ENCODE measurements at places on chromosomes 13 and 19.

- DNase-seq = no peak
Observed at GRCh38 chr13:111328574-111329410, 8.3 kb downstream of the TEX29 start.

GRCh38 chr19:943551-944170 is 17.8 kb downstream of the ARID3A start:
- DNase-seq = no peak

DNA sequence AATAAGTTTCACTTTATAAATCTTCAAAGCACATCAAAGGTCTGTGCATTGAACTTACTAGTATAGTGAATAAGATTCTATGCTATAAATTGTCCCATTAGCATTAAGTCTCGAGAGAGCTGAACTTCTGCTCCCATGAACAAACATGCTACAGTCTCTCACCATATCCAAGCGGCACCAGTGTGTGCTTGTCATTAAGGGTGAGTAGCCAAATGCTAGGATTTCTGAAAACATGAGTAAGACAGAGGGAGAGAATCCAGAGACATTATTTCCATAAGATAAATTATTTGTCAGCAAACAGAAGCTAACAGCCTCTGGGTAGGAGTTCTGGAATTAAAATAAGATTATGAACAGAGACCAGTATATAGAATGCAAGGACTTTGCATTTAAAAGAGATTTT is 2882.5 kb downstream of the PCDH9 start:
- peak; percentile 5 for DNase-seq

- no peak for DNase-seq
Observed at GRCh38 chr19:11486661-11487503, 6.0 kb upstream of the ELAVL3 start.

DNA sequence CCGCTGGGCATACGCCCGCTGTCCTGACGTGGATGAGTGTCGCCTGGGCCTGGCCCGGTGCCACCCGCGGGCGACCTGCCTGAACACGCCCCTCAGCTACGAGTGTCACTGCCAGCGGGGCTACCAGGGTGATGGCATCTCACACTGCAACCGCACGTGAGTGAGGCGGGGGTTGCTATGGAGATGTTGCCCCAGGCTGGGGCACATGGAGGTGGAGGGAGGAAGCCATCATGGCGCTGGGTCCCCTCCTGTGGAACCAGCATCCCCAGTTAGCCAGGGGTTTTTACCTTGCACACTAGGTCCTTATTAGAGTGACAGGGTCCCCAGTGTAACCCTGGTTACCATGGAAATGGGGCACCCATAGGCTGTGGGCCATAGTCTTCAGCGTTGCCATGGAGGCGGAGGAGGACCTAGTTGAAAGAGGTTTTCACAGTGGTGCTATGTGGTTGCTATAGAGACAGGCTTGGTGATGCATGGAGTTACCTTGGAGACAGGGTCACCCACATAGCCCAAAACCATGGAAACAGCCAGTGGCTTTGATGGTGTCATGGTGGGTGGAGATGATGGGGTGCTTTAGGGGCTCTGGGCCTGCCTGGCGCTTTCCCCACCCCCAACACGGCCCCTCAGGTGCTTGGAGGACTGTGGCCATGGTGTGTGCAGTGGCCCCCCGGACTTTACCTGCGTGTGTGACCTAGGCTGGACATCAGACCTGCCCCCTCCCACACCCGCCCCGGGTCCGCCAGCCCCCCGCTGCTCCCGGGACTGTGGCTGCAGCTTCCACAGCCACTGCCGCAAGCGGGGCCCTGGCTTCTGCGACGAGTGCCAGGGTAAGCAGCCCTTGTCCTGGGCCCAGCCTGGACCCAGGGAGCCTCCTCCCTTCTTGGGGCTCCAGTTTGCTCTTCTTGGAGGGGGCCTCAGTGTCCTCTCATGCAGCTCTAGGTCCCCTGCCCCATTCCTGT is 27.1 kb downstream of the MEGF8 start:
- DNase-seq = no peak

DNA sequence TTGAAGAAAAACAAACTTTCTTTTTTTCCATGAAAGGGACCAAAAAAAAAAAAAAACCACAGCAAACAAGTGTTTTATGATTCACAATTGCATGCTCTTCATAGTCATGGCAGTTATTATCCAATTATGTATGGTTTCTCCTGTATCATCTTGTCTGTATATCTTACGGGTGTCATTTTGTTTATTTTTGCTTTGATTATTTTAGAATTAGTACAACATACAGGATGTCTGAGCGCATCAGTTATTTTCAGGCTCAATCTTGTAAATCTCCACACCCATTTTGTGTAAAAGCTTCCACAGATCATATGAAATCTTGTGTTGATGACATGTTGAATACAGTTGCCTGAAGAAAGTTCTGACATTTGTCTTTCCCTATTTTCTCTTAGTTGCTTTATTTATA is 280.3 kb downstream of the KLF5 start:
- no peak for DNase-seq

- peak; percentile 18 for DNase-seq
Observed at GRCh38 chr13:46577696-46578589, 25.0 kb downstream of the LRCH1 start.

DNA sequence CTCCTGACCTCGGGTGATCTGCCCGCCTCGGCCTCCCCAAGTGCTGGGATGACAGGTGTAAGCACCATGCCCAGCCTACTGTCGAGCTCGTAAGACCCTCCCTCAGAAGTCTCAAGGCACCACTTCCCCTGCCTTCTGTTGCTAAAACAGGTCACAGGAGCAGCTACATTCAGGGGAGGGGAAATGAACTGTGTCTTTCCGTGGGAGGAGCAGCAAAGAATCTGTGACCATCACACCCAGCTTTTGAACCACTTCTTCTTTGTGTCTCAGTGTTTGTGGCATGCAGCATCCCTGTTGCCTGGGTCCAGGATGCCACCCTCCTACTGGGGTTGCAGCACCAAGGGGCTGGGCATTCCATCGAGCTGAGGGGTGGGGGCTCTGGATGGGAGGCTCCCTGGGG is 7.7 kb upstream of the CSNK1G2 start:
- no peak for DNase-seq

DNA sequence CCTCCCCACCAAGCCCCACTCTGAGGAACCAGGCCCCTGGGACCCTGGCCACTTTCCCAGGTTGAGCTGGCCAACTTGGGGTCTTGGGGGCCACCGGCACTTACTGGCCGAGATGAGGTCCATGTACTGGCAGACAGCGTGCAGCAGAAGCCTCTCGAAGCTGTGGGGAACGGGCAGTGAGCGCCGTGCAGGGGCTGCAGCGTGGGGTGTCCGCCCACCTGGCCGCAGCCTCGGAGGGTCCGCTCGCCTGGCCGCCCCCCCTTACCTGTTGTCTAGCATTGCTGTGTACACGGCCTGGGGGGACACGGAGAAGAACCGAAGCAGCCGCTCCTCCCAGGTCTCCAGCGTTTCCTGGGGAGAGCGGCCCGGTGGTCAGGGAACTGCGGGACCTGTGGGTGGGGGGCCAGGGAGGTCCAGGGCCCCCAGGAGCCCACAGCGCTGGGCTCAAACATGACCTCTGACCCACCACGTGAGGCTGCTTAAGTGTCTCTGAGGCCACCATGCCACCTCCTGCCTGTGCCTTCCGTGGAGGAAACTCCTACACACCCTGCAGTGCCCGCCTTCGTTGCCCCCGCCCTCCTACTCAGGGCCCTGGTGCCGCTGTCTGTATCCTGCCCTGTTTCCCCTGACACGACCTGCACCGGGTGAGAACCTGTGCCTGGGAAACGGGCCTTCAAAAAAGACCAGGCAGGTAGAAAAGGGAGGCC is 6.2 kb downstream of the RNU6-9 start:
- DNase-seq = no peak

- DNase-seq = no peak
Observed at GRCh38 chr19:661427-662196, 1.4 kb downstream of the RNF126 start.

GRCh38 chr13:42275506-42275905 is 3.6 kb downstream of the AKAP11 start:
- no peak for DNase-seq

GRCh38 chr13:46182491-46182877 is 507 bp upstream of the LCP1 start:
- DNase-seq = no peak

GRCh38 chr13:23684647-23685046 is 114.4 kb downstream of the TNFRSF19 start:
- no peak for DNase-seq

- no peak for DNase-seq
Observed at GRCh38 chr13:73204952-73205351, 146.1 kb downstream of the KLF5 start.

- no peak for DNase-seq
Observed at GRCh38 chr13:45136741-45137504, 16.6 kb downstream of the GTF2F2 start.

DNA sequence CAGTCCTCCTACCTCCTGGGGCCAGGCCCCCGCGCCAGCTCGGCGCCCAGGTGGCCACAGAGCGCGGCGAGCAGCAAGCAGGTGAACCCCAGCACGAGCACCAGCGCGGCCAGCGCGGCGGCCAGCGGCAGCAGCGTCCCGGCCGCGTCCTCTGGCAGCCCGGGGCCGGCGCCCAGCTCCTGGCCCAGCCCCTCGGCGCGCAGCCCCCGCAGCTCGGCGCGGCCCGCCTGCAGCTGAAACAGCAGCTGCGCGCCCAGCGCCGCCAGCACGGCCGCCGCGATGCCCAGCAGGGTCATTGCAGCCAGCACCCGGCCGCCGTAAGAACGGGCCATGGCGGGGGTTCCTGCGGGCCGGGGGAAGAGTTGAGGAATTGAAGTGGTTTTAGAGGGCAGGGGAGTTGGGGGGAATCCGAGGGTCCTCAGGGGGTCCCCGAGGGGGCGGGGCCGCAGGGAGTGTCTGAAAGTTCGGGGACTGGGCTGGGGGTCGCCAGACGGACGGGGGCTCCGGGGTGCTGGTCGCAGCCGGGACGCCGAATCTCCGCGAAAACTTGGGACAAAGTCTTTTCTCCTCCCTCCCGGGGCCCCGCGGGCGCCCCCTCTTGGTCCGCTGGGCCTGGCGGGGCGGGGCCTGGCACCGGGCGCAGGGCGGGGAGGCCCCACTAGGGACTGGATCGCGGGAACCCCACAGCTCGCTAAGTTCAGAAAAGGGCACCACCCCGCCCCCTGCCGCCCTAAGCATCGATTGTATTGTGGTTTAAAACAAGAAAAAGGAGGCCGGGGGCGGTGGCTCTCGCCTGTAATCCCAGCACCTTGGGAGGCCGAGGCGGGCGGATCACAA is at the start of gene TMEM221:
Gene TMEM221 (minus strand): TSS at position 538 of the 837 bp plus-strand sequence. CDS start 206 bp downstream, at position 332.
- peak; percentile 44 for DNase-seq

GRCh38 chr19:2309734-2310362 is 1.9 kb upstream of the LINGO3 start:
- DNase-seq = peak; percentile 52

GRCh38 chr13:67642657-67643056 is 412.5 kb upstream of the PCDH9 start:
- no peak for DNase-seq

- peak; percentile 25 for DNase-seq
Observed at GRCh38 chr13:79767126-79767525, 286.2 kb downstream of the NDFIP2 start.

DNA sequence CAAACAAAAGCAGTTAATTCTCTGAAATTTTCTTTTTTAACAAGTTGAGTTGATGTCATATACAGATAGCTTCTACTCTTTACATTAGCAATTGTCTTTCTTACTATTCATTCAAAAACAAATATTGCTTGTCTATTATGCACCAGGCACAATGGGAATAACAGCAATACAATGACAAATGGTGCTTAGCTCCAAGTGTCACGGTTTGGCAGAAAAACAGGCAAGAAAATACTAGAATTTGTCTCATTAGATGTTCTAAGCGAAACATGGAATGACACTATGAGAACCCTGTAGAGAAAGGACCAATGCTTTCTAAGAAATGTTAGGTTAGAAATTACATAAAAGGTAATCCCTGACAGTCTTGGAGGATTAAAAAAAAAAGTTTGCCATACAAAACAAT is 187.6 kb downstream of the PCDH9 start:
- DNase-seq = no peak

DNA sequence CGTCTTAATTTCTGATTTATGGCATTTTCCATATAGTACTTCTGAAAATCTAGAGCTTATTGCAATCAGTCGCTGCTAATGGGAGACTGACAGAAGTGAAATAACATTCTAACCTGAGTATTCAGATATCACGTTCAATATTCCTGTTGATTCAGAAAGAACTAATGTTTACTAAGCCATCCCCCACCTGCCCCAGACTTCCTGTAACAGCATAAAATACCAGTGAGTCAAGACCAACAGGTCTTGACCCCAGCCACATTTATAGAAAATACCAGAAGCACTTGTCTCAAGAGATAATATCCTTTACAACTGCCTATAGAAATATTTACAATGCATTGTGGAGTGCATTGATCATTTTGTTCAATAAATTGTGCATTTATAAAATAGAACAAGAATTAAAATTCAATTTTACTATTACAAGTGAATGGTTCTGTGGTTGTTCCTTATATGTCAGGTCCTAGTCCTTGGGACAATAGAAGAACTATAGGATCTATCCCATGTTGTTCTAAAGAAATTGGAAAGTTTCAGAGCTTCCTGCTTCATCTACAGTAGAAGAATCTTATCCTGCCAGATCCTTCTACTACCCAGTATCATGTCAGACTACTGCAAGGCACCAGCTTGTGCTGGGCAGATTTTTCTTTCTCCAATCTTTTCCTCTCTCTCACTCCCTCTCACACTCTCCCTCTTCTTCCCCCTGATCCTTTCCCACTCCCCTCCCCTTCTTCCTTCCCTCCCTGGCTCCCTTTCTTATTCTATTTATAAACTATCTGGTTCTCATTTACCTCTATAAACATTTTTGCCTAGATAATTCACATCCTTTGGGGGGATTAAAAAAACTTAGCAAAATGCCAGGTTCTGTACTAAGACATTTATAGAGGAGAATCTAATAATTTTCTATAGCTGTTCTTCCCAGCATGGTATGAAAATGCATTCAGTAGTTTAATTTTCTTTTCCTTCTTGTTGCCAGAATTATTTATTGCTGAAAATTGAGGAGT is 629.9 kb downstream of the DIAPH3 start:
- peak; percentile 38 for DNase-seq

DNA sequence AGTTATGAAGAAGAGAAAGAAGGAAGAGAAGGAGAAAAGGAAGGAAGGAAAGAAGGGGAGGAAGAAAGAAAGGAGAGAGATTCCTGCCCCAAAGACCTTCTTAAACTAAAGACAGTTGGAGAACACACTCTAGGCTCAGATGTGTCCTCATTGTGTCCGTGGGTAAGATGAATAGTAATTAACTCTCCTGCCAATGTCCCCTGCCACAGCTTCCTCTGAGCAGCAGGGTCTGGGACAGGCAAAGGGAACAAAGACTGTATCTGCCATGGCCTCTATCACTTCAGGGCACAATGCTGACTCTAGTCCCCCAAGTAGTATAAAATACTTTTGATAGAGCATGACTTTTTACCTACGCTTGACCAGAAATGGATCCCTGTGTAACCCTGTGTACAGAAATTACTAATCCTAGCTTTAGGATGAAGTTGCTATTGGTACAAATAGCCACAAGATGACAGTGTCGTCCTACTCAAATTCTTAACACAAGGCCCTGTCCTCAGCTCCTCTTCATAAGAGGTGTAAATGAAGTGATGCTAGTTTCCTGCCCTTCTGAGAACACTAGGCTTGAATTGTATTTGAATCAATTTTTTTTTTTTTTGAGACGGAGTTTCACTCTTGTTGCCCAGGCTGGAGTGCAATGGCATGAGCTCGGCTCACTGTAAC is 186.2 kb upstream of the GPR12 start:
- peak; percentile 56 for DNase-seq

GRCh38 chr13:112968910-112969691 is at the start of gene MCF2L:
TSS of gene MCF2L (plus strand) at chr13:112969214. CDS start at chr13:112969380, 166 bp downstream.
- DNase-seq = peak; percentile 14

- DNase-seq = no peak
Observed at GRCh38 chr13:20344836-20345490, 112.8 kb upstream of the GJB6 start.
